DMS53 (cell line): ENCODE measurements at places on chromosomes 5 and 9.

GRCh38 chr5:82287625-82288024 is 9.5 kb upstream of the RPS23 start:
- no peak for DNase-seq

DNA sequence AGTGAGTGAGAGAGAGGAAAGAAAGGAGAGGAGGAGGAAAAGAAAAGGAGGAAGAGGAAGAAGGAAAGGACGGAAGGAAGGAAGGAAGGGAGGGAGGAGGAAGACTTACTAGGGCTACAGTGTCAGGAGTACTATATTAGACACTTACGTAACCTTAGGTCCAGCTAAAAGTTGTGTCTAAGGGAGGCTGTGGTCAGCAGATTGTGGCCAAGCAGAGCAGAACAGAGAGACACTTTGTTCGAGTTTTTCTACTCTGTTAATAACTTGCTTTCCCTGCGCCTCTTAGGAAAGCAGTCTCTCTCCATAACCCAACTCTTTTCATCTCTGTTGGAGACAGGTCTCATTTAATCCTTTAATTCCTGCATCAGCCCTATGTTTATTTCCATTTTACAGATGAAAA is 138.9 kb downstream of the KCNN2 start:
- DNase-seq: no peak

DNA sequence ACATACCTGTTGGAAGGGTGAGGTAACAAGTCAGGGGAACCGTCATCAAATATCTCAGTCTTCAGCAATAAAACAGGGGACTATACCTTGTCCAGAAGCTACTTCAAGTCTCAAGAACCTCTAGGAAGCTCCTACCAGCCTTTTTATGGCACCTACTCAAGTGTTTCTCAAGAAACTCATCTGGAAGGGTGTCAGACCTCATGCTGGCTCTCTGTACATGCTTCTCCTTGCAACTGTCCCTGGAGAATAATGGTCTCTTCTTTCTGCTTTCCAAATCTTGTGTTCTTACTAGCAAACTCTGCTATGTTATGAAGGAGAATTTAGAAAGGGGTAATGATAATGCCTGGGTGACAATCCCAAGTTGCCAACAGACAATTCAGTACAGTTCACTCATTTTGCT is 8.3 kb upstream of the PTAR1 start:
- no peak for DNase-seq

DNA sequence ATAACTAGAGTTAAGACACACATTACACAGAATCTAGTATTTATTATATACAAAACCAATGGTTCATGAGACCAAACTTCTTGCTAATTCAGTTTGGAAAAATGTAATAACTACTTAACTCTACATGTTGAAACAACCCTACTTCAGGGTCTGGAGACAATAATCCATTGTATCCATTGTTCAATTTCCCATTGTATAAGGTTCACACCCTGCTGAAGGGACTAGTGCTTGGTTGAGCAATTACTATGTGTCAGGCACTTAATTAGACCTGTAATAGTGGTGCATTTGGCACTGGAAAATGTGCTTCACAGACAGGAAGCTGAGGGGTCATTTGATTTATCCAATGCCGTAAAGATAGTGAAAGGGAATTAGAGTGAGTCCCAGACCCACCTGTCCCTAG is 114.3 kb upstream of the PAPPA start:
- no peak for DNase-seq

DNA sequence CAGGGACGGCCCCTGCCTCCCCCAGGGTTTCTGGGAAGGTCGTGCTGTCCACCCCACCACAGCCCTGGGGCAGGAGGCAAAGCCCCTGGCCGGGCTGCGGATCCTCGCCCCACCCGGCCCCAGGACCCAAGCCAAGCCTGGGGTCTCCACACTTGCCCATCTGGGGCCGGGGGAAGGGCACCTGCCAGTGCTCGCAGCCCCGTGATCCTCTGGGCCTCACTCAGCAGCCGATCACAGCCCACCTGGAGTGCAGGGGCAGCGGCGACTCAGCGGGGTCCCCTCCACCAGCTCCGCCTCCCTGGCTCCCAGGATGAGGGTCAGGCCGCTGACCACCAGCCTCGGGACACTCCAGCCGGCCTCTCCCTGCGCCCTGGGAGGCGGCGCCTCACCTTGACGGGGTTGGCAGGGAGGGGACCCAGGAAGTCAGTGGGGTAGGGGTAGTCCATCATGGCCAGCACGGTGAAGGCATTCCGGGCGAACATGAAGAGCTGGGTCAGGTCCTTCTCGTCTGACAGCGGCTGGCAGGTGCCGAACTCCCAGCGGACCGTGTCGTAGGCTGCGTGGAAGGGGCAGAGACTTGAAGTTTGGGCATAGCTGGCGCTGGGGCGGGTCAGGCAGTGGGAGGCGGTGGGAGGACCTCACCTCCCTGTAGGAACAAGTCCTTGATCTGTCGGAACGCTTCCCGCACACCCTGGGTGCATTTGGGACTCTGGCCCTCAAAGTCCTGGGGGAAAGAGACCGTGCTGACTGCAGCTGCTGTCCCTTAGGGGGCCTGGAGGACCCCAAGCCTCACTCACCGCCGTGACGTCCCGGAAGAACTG is 1.8 kb downstream of the DPP7 start:
- no peak for DNase-seq

GRCh38 chr5:1476181-1476966 is 31.1 kb upstream of the SLC6A3 start:
- no peak for DNase-seq

GRCh38 chr5:95773335-95774059 is 42.4 kb downstream of the RHOBTB3 start:
- DNase-seq: peak; percentile 22
